ENCODE measurements at places on chromosomes 5 and 9. TPM values are rescaled to one million over a fixed set of nuclear protein-coding genes. Genes with fewer than 3 reads are reported as not detected.

SPINK7 gene
- total RNA-seq: not detected

SPINK4 gene
- not detected for total RNA-seq

INVS gene
- 31.0 TPM for total RNA-seq

RASGEF1C gene
- total RNA-seq: not detected

TRIM36 gene
- 0.56 TPM for total RNA-seq

UGT3A1 gene
- total RNA-seq: not detected

LCN9 gene
- not detected for total RNA-seq

CD74 gene
- 0.38 TPM for total RNA-seq

VCAN gene
- 281 TPM for total RNA-seq

SH3PXD2B gene
- 11.9 TPM for total RNA-seq

XPA gene
- 4.8 TPM for total RNA-seq

CANX gene
- 957 TPM for total RNA-seq

PDE6A gene
- not detected for total RNA-seq

NAA35 gene
- 19.7 TPM for total RNA-seq

VLDLR gene
- total RNA-seq: 7.5 TPM

SPARC gene
- 869 TPM for total RNA-seq

PCDHA4 gene
- 0.19 TPM for total RNA-seq

LRRC14B gene
- total RNA-seq: not detected

TMEM215 gene
- not detected for total RNA-seq

SEMA6A gene
- total RNA-seq: 0.28 TPM

SPATA31D4 gene
- not detected for total RNA-seq

ECM2 gene
- 2.7 TPM for total RNA-seq

COL23A1 gene
- total RNA-seq: 0.28 TPM

PCDHGA8 gene
- total RNA-seq: 1.3 TPM

PCDHGB6 gene
- 2.5 TPM for total RNA-seq

PCDHGC5 gene
- 2.0 TPM for total RNA-seq

EDIL3 gene
- 246 TPM for total RNA-seq

FAM13B gene
- total RNA-seq: 15.3 TPM

HMCN2 gene
- total RNA-seq: under 0.01 TPM

BARHL1 gene
- total RNA-seq: not detected

NUP155 gene
- 42.0 TPM for total RNA-seq

ZDHHC11 gene
- total RNA-seq: 1.7 TPM

ACTBL2 gene
- total RNA-seq: 0.19 TPM

ACOT12 gene
- under 0.01 TPM for total RNA-seq
